Skin of body (tissue), 3 donors: ENCODE measurements at places on chromosomes 16 and 17. TPM values are rescaled to one million over a fixed set of nuclear protein-coding genes. Genes with fewer than 3 reads are reported as not detected.

C16orf89 gene
- 2.0 TPM for total RNA-seq

TMEM92 gene
- 0.20 TPM for total RNA-seq

CD300A gene
- total RNA-seq: 6.0 TPM

TAX1BP3 gene
- 42.7 TPM for total RNA-seq

PRAC1 gene
- total RNA-seq: not detected

IL21R gene
- total RNA-seq: 0.39 TPM

LGALS9B gene
- 1.2 TPM for total RNA-seq

NLRC3 gene
- total RNA-seq: 0.39 TPM

NPIPA3 gene
- total RNA-seq: not detected

SOCS3 gene
- 23.7 TPM for total RNA-seq

CRHR1 gene
- 0.39 TPM for total RNA-seq

SKAP1 gene
- 0.89 TPM for total RNA-seq

PPP1R27 gene
- total RNA-seq: 10.0 TPM

TOP2A gene
- total RNA-seq: 55.5 TPM

HCRT gene
- not detected for total RNA-seq

MYOCD gene
- total RNA-seq: 1.9 TPM

TMIGD1 gene
- total RNA-seq: not detected

KRTAP9-8 gene
- 8.5 TPM for total RNA-seq

TAC4 gene
- not detected for total RNA-seq

RAB37 gene
- total RNA-seq: 0.69 TPM

FBXW10 gene
- 0.49 TPM for total RNA-seq

GAS7 gene
- total RNA-seq: 60.8 TPM

TMEM235 gene
- total RNA-seq: not detected

MYH8 gene
- 442 TPM for total RNA-seq

NHLRC4 gene
- 0.59 TPM for total RNA-seq

CTRB2 gene
- total RNA-seq: not detected

KCNJ2 gene
- 7.9 TPM for total RNA-seq

TEX19 gene
- not detected for total RNA-seq

KLHDC4 gene
- 18.7 TPM for total RNA-seq

CD300E gene
- 1.2 TPM for total RNA-seq

SP6 gene
- 10.2 TPM for total RNA-seq

ALOX12 gene
- 1.2 TPM for total RNA-seq

CES2 gene
- total RNA-seq: 18.7 TPM

CD79B gene
- 2.2 TPM for total RNA-seq

CD300H gene
- total RNA-seq: 0.79 TPM

C16orf54 gene
- total RNA-seq: 0.99 TPM

SNAI3 gene
- 0.79 TPM for total RNA-seq

KRT28 gene
- total RNA-seq: 152 TPM

TPSAB1 gene
- total RNA-seq: 11.6 TPM

SLC6A2 gene
- total RNA-seq: 4.1 TPM

ZNF629 gene
- 5.2 TPM for total RNA-seq

NPW gene
- 2.2 TPM for total RNA-seq

SPATA22 gene
- total RNA-seq: 0.39 TPM

CA7 gene
- total RNA-seq: not detected

MPO gene
- total RNA-seq: 51.1 TPM

TTYH2 gene
- 16.5 TPM for total RNA-seq

MINK1 gene
- 40.9 TPM for total RNA-seq

CSH1 gene
- not detected for total RNA-seq

KRTAP9-4 gene
- total RNA-seq: 6.5 TPM
